ENCODE measurements at places on chromosomes 5 and 9.

DNA sequence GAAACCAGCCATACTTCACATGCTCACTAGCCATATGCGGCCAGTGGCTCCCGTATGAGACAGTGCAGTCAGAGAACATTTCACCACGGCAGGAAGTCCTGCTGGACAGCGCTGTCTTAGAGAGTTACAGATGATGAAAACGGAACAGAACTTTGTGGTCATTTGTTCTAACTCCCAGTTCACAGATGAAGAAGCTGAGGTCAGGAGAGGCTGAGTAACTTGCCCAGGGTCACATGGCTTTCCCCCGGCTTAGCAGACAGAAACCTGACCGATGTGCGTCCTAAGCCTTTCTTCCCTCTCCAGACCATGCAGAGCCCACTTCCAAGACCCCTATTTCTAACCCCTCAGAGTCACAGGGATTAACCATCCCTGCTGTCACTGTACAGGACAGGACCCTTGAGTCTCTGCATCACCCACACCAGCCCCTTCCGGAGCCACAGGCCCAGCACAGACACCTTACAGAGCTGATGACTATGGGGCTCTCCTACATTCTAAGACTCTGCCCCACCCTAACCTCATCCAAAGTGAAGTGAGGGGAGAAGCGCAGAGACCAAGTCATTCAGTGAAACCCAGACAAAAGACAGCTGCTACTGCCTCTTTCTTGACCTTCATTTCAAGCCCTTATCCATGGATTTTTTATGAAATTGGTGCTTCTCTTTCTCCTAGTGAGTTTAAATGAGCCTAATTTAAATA is 86.9 kb downstream of the PTPN3 start:
- no peak for DNase-seq

DNA sequence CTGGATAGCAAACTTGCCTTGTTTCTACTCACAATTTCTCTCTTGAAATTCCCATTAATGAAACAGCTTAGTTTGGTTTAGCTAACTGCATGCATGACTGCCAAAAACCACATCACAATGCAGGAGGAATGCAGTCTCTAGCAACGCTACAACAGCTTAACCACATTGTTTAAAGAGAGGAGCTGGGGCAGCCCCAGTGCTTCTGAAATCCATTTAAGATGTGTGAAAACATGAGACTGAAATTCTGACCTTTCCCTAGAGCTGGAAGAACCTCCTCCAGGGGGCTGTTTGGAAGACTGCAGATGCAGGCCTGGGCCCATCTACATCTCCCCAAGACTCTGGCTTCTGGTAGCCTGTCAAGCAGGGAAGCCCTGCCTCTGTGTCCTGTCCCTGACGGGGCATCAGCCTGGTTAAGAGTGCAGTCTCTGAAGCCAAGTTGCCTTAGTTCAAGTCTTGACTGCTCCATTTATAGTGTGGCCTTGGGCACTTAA is 157.1 kb downstream of the ZNF462 start:
- DNase-seq, result no peak

- DNase-seq, result no peak
Measured at GRCh38 chr5:14129123-14129522, 14.0 kb upstream of the TRIO start.

GRCh38 chr9:91755761-91756509 is 194.1 kb downstream of the ROR2 start:
- DNase-seq, result no peak

DNA sequence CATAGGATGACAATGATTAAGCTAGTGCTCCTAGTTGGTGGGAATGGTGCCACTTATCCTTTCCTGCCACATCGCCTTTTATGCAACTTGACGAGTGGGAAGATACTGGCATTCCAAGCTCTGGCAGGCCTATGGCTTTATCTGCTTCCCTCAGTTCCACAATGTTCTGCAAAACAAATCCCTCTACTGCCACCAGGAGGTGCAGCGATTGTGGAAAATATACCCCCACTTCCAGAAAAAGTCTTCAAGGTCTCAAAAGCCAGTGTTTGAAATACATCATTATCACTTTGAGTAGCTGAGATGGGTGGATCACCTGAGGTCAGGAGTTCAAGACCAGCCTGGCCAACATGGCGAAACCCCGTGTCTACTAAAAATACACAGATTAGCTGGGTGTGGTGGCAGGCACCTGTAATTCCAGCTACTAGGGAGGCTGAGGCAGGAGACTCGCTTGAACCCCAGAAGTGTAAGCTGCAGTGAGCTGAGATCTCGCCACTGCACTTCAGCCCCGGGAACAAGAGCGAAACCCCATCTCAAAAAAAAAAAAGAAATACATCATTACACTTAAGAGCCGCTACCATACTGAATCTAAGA is 3.4 kb downstream of the CLINT1 start:
- no peak for DNase-seq

- no peak for DNase-seq
Measured at GRCh38 chr5:14720236-14720923, 55.9 kb downstream of the OTULIN start.

- DNase-seq, result no peak
Measured at GRCh38 chr9:9283159-9283986, 1329.4 kb downstream of the PTPRD start.

GRCh38 chr9:94030318-94031179 is 53.7 kb upstream of the PTPDC1 start:
- DNase-seq, result peak; percentile 89

DNA sequence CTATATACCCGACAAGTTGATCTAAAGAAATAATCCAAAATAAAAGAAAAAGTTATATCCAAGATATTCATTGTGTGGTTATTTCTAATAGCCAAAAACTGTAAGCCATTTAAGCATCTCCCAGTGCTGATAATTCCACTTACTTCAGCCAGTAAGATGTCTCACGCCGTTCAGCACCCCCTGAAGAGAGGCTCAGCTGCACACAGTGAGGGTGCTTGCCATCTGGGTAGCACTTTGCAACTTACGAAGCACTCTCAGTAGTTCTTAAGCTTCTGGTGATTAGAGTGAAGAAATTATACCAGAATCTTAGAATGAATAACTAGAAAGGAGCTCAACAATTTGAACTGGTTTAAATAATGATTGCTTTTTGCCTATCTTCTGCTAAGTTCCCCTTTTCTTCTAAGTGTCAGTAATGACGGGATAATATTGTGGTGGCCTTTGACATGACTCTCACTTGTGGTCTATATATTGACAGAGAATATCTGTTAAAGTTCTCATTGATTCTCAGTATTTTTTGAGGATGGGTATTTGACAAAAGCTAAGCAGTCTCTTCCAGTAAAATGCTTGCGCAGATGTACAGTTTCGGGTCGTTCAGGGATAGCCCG is 26.2 kb upstream of the LTC4S start:
- no peak for DNase-seq

DNA sequence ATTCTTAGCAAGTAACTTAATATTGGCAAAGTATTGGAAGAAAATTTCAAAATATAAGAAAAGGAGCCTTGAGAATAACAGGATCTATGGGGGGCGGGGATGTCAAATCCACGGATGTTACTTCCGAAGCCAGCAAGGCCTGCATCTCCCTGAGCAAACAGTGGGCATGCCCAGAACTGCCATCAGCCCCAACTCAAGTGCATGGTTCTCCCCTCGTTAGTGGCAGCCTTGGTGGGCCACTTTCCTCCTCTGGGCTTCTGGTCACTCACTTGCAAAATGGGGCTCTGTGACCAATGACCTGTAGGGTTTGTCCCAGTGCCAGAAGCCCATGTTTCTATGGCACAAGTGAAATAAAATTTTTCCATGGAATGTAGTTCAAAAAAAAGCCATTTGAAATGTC is 27.2 kb upstream of the MED10 start:
- no peak for DNase-seq

DNA sequence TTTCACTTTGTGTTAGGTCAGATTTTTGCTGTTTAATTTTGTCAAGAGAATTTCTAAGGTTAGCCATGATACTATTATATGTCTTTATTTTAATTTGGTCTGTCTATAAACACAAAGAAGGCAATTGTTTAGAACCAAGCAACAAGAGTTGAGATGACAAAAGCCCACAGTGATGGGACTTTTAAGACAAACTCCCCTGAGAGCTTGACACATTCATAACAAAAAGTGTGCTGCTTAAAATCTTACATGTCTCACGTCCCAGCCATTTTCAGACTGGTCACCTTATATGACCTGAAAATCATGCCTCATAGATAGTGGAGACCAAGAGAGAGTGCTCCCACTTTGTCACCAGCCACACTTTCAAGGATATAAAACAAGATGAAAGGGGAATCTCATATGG is 21.6 kb upstream of the NNT start:
- no peak for DNase-seq

GRCh38 chr5:141785711-141786110 is 92.5 kb downstream of the PCDH1 start:
- no peak for DNase-seq

DNA sequence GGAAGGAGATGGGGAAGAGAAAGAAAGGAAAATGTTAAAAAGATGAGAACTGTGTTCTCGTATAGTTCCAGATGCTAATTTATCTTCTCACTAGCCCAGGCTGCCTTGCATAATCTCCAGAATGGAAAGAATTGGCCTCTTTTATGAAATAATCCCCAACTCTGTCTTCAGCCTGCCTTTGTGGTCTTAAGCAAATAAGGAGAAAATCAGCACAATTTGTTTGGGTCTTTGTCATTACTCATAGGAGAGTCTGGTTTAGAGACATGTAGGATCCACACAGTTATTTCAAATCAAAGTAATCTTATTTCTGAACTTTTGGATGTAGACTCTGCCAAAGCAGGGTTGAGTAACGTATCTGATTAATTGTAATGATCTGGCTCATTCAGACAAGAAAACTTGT is 50.7 kb upstream of the CAMK4 start:
- no peak for DNase-seq

DNA sequence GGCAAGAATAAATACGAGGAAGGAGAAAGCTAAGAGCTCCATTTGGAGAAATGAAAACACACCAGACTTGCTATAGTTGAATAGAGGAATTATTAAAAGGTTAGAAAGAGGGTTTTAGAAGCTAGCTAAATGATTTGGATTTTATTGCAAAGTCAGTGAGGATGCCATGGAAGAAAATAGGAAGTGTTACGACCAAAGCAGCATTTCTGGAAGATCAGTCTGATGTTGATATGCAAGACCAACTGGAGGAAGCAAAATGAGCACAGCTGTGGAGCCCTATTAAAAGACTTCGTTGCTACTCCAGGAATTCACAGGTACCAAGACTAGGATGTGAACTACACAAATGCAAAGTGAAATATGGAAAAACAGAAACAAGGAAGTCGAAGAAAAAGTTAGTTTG is 2.1 kb downstream of the DHX29 start:
- no peak for DNase-seq
